Activated B cell treated with CpG ODN at 0.5 μM for 24 hours (primary cell): ENCODE measurements at places on chromosomes 2 and 18. TPM values are rescaled to one million over a fixed set of nuclear protein-coding genes. Genes with fewer than 3 reads are reported as not detected.

Gene SIX2
- not detected in 2 replicates for total RNA-seq

DNA sequence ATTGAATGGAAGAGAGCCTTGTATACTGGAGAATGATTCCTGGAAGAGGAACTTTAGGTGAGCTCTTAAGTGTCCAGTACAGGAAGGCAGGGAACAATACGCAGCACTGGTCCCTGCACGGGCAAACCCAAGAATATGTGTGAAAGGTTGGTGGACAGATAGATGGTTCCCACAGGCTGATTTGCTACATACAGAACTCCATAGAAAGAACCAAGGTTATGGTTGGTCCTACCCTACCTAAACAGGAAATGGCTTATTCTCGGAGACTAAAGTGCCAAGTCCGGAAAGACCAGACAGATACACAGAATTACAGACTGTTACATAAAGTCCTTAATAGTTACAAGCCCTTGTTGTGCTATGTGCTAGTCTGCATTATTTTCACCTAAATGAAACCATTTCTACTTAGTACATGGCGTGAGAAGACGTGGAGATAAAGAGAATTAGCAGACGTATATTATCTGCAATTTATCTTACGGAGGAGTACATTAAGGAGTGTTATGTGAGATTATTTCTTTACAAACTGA is 1.2 kb downstream of the REV1 start:
- no peak for DNase-seq

- DNase-seq = no peak
Observed at GRCh38 chr2:36356990-36357846, 1.6 kb downstream of the CRIM1 start.

GRCh38 chr2:67782443-67782842 is 280.4 kb downstream of the C1D start:
- no peak for DNase-seq

- DNase-seq = no peak
Observed at GRCh38 chr2:183185534-183185933, 61.3 kb downstream of the NUP35 start.

Gene PSMA8
- 0.89 and 0.93 TPM in 2 replicates for total RNA-seq

GRCh38 chr2:36667931-36668330 is 28.6 kb upstream of the VIT start:
- no peak for DNase-seq

DNA sequence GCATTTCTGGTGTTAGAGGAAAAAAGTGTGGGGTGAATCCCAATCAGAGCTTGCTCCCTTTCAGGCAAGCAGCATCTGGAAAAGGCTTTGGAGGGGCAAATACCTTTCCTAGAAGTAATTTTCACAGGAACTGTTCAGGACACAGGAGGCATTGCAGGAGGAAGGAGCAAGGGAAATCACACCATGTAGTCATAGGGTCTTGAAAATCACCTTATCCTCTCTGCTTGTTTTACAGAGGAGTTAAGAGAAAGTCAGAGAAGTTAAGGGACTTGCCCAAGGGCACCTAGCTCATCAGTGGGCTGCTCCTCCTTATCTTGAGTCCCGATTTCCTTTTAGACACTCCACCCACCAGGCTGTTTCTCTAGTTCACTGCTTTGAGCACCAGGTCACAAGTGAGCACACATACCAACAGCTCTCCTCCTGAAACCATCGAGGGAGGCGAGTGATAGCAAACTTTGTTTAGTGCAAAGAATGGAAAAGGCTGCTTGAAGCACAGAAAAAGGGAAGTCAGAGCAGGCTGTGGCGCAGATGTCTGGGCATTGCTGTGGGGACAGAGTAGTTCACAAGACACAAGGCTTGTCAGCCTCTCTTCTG is 89.2 kb upstream of the CXCR4 start:
- DNase-seq = peak; percentile 57

GRCh38 chr2:138035608-138036217 is 71.4 kb downstream of the HNMT start:
- DNase-seq = no peak

GRCh38 chr2:184677171-184677570 is 78.8 kb downstream of the ZNF804A start:
- DNase-seq = no peak

Gene HOXD1
- total RNA-seq = not detected in 2 replicates

Gene CEP192
- total RNA-seq = 33.6 and 34.2 TPM in 2 replicates

Gene WDR12
- total RNA-seq = 57.5 and 63.1 TPM in 2 replicates

GRCh38 chr18:70046207-70046606 is 98.5 kb upstream of the CD226 start:
- DNase-seq = no peak

DNA sequence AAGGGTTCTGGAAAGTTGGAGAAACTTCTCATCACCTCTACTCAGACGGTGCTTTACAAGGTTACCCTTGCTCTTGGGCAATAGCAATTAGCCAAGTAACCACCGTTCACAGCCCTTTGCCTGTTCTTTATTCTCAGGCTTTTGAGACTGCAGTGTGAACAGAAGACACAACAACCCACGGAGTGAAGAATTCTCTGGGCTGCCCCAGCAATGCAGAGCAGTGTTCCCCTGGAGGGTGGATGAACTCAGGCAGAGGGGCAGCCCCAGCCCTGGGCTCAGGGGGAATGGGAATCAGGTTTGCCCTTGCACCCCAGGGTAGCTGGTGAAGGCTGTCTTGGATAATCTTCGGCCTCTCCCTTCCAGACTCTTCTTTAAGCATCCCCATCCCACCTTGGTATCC is 69.1 kb downstream of the MCFD2 start:
- no peak for DNase-seq

- no peak for DNase-seq
Observed at GRCh38 chr2:239957681-239958472, 67.3 kb downstream of the NDUFA10 start.

GRCh38 chr2:232890896-232891601 is 21.0 kb downstream of the SNORC start:
- DNase-seq = peak; percentile 12

Gene CTLA4
- 0.54 and 0.55 TPM in 2 replicates for total RNA-seq

DNA sequence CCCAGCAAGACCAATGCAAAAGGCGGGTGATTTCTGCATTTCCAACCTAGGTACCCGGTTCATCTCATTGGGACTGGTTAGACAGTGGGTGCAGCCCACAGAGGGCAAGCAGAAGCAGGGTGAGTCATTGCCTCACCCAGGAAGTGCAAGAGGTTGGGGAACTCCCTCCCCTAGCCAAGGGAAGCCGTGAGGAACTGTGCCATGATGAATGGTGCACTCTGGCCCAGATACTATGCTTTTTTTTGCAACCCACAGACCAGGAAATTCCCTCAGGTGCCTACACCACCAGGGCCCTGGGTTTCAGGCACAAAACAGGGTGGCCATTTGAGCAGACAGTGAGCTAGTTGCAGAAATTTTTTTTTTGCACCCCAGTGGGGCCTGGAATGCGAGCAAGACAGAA is 662.6 kb upstream of the ACVR2A start:
- no peak for DNase-seq

GRCh38 chr2:28463893-28464292 is 32.0 kb upstream of the PLB1 start:
- no peak for DNase-seq
